HT1080 (cell line): ENCODE measurements at places on chromosomes 1 and 21. TPM values are rescaled to one million over a fixed set of nuclear protein-coding genes. Genes with fewer than 3 reads are reported as not detected.

DNA sequence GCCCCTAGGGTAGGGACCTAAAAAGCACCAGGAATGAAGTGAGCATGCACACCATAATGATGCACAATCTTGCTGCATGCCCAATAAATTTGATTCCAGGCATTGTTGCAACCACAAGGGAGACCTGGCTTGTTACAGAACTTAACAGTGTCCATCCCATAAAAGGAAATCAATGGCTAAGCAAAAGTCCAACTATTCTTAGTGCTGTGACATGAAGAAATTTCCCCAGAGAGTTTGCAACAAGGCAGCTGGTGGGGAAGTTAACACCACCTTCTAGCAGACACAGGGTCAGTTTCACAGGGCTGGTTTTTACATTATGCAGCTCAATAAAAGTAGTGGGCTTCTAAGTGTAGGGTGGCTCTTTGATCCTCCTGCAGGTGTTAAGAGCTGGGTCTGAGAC is 221.1 kb downstream of the KCNJ6 start:
- no peak for DNase-seq

- peak; percentile 51 for DNase-seq
Observed at GRCh38 chr1:93304716-93305138, 41.0 kb upstream of the DR1 start.

- no peak for DNase-seq
Observed at GRCh38 chr1:112687785-112688496, 13.5 kb downstream of the MOV10 start.

- DNase-seq = no peak
Observed at GRCh38 chr1:197825541-197825940, 50.3 kb upstream of the DENND1B start.

ELOA gene
- 86.5 and 105 TPM in 2 replicates for total RNA-seq

GRCh38 chr1:12480748-12481362 is 137.2 kb downstream of the DHRS3 start:
- peak; percentile 98 for DNase-seq

DNA sequence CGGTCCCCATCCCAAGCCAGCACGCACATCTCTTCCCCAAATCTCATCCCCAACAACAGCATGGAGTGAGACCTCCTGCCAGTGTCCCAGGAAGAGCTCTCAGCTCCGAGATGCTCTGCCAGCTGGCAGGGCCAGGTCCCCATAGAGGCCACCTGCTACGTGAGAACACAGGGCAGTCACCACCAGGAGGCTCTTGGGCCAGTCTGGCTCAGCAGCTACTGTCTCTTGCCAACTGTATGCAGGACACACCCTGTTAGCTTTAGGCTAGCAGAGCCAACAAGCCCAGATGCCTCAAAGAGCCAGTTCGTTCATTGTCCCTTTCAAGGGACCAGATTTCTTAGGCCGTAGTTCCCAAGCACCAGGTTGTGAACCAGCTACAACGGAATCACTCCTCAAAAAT is 36.9 kb downstream of the FBXO2 start:
- DNase-seq = no peak

GRCh38 chr21:42959728-42960127 is 14.6 kb upstream of the PKNOX1 start:
- no peak for DNase-seq

KCNT2 gene
- total RNA-seq = not detected in 2 replicates

- peak; percentile 26 for DNase-seq
Observed at GRCh38 chr1:109083923-109084322, 6.6 kb upstream of the TMEM167B start.

OR2G6 gene
- total RNA-seq = not detected in 2 replicates

DNA sequence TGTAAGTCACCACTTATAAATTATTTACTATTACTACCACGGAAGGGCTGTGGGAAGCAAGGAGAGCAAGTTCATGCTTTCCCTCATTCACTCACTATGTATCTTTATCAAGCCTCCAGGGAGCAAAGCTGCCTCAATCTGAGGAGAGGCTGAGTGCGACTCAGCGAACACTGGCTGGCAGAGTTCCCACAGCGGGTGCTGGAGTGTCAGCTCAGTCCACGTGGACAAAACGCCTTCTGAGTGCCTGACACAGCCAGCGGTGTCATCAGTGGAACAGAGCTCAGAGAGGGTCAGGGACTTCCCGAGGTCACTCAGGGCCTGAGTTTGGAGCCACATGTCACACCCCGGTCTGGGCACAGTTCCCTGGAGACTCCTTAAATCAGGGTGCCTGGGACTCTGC is 16.9 kb downstream of the MATN1 start:
- no peak for DNase-seq

IGSF3 gene
- 11.1 and 14.0 TPM in 2 replicates for total RNA-seq

DNA sequence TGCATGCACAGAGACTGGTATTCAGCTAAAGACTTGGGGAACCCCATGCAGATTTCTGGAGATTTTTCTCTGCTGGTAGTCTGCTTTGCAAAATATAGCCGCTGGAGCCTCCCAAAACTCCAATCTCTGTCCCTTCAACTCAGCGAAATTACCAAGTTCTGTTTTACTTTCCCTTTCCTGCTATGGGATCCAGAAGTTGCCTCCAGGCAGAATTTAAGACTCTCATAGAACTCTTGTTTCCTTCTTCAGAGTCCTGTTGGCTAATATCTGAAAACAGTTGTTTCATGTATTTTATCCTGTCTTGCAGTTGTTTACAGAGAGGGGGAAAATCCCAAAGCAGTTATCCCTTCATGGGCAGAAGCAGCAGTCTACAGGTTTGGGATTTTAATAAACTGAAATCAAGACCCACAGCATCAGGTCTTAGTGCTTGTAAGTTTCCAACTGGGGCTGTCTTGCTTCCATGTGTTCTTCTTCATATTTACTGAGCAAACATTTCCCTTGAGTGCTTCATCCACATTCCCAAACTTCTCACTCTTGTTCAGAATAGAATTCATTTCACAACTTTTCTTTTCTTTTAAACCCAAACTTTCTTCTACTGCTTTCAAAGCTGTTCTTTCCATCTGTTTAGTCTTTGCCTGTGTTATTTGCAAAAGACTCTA is 221.3 kb upstream of the DMRTA2 start:
- DNase-seq = no peak

KIAA1614 gene
- 0.11 and 0.40 TPM in 2 replicates for total RNA-seq

- no peak for DNase-seq
Observed at GRCh38 chr1:117295001-117295400, 72.2 kb upstream of the MAN1A2 start.

DNA sequence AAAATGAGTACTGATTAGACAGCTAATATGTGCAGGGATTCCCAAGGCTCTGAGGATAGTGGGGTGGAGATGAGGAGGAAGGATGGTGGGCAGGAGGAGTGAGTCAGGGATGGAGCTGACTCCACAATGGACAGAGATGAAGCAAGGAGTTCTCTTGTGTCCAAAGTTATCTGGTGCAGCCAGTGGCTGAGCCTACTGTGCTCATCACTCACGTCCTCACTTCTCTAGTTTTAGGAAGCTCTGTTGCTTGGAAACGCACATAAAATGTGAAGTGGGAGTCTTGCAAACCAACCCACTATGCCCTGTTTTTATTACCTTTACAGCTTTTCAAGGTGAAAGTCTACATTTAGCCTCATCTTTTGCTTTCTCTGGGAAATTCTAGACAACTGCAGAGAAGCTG is 36.5 kb upstream of the SAMD13 start:
- DNase-seq = no peak

TIE1 gene
- 135 and 139 TPM in 2 replicates for total RNA-seq

MMP23B gene
- not detected in 2 replicates for total RNA-seq

- no peak for DNase-seq
Observed at GRCh38 chr1:64176659-64177058, 26.8 kb upstream of the UBE2U start.

NBPF6 gene
- total RNA-seq = not detected in 2 replicates

VANGL2 gene
- total RNA-seq = 2.1 and 2.5 TPM in 2 replicates

ARF1 gene
- 240 and 355 TPM in 2 replicates for total RNA-seq

GRCh38 chr1:46549697-46550681 is 1.5 kb downstream of the KNCN start:
- DNase-seq = peak; percentile 39

DNA sequence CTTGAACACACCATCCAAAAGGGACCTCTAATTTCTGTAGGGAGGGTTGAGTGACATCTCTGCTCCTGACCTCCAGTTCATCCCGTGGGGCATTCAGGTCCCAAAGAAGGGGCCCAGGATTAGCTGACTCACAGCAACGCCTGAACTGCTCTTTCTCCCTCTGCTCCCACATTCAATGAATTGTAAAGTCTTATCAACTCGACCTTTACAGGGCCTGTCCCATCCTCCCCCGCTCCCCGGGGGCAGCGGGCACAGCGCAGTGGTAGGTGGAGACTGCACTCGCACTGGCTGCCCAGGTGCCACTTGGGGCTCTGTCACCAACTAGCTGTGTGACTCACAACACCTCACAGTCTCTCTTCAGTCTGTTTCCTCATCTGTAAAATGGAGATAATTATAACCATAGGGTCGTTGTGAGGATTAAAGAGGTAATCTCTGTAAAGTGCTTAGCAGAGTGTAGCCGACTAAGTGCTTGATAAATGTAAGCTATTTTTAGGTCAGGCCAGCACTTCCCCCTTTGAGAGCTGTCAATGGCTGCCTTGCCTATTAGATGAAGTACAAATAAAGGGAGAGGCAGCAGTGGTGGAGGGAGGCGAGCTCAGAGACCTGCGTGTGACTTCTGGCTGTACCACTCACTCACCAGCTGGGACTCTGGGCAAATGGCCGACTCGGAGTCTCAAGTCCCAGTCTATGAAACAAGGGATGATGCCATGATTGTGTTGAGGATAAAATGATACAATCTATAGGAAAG is 637 bp upstream of the MYBPHL start:
- DNase-seq = no peak

MMEL1 gene
- total RNA-seq = not detected in 2 replicates

TAS1R3 gene
- total RNA-seq = 0.03 and 0.08 TPM in 2 replicates

RAB3B gene
- 20.5 and 23.3 TPM in 2 replicates for total RNA-seq

- no peak for DNase-seq
Observed at GRCh38 chr1:5711079-5711478, 281.1 kb downstream of the NPHP4 start.

- DNase-seq = no peak
Observed at GRCh38 chr1:229287267-229287666, 16.4 kb downstream of the RAB4A start.

- peak; percentile 57 for DNase-seq
Observed at GRCh38 chr1:211698161-211699026, 23.0 kb upstream of the NEK2 start.

- peak; percentile 5 for DNase-seq
Observed at GRCh38 chr1:168687816-168688215, 41.2 kb downstream of the DPT start.

DNA sequence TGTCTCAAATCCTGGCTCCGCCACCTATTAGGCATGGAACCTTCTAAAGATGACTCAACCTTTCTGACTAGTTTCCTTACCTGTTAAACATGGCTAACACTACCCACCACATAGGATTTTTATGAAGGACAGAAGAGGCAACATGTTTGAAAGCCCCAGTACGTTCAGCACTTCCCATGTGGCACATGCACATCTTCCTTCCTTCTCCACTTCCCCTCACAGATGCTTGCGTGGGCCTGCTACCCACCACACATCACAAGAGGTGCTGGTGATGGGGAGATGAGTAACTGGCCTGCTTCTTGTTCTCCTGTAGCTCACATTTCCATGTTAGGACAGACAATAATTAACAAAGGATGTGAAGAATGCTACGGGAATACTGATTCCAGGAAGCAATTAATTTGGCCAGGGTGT is 7.1 kb downstream of the ZBTB21 start:
- DNase-seq = peak; percentile 22

HFM1 gene
- total RNA-seq = 0.05 and 0.20 TPM in 2 replicates

- no peak for DNase-seq
Observed at GRCh38 chr1:200872446-200873115, at the start of gene GPR25. TSS of gene GPR25 (plus strand) at chr1:200872981. CDS start at chr1:200873038, 57 bp downstream.

- DNase-seq = no peak
Observed at GRCh38 chr1:55626326-55626725, 411.2 kb upstream of the USP24 start.

NPL gene
- 1.4 and 1.7 TPM in 2 replicates for total RNA-seq

CFHR5 gene
- total RNA-seq = not detected in 2 replicates

DNA sequence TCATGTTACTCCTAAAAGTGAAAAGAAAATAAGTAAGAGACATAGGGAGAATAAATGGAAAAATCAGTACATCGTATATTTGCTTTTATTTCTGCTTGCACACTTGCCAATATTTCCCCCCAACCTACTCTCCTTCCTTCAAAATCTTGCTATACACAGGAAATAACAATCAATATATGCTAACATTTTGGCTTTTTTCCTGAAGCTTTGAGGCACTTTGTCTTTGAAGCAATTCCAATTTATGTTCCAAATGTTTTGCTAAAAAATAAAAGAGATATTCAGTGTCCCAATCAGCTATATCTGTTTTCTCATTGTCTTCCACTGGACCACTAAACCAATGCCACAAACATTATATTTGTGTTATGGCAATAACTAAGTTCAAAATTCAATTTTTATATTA is 184.0 kb upstream of the NEGR1 start:
- DNase-seq = no peak

- no peak for DNase-seq
Observed at GRCh38 chr1:81453367-81453703, 347.4 kb upstream of the ADGRL2 start.

DNA sequence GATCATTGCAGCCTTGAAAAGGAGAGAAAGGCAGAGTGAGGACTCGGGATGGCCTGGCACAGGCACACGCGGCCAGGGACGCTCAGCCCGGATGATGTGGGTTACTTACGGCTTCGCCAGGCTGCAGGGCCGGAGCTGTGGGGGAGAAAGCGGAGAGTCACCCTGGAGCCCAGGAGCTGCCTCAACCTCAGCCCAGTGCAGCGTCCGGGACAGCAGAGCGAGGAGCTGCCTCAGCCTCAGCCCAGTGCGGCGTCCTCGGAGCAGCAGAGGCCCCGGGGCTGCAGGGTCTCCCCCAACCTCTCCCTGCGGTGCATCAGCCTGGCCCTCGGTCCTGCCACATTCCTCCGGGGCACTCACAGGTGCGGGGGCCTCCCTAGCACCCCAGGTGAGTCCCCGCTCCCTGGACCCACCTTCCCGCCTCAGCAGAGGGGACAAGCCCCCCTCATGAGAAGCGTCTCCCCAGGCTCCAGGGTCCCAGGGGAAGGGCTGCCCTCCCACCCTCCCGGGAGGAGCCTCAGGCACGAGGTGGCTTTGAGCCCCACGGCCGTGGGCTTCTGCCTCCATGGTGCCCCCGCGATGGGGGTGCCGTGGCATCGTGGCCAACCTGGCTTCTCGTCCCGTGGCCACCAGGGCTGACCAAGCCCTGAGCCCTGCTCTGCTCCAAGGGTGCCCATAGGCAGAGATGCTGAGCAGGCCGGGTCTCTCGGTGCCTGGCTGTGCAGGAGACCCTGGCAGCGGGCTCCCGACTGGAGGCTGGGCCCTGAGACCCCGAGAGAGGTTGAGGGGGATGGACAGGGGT is 10.5 kb upstream of the RNF223 start:
- DNase-seq = no peak

- DNase-seq = peak; percentile 93
Observed at GRCh38 chr1:200415789-200416593, 6.2 kb upstream of the ZNF281 start.

DNA sequence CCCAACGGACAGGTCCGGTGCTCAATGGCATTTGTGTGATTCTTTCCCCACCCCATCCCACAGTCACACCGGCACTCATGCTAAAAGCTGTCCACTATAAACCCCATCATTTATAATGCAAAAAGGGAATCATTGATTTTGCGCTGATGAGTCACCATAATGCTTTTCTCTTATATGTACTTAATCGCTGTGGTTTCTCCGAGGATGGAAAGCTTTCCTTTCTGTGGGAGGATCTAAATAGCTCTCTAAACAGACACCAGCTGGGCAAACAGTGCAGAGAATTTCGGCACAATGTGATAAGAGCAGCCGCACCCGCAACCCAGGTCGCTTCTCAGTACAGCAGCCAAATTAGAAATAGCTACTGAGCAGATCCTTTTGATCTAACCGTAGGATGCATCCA is 85.6 kb downstream of the SETD4 start:
- DNase-seq = peak; percentile 25

SHISA4 gene
- total RNA-seq = 7.0 and 10.9 TPM in 2 replicates

- DNase-seq = no peak
Observed at GRCh38 chr1:1958071-1958541, 39.0 kb upstream of the TMEM52 start.
